ENCODE measurements at places on chromosomes 7 and 10.

- no peak for DNase-seq
These were observed 93.8 kb downstream of the C1GALT1 start for GRCh38 chr7:7276161-7276560.

- peak; percentile 100 for DNase-seq
These were observed 19.5 kb upstream of the PPP1R3C start for GRCh38 chr10:91652364-91652763.

GRCh38 chr7:154862153-154862791 lies 140.7 kb downstream of the PAXIP1 start:
- no peak for DNase-seq

DNA sequence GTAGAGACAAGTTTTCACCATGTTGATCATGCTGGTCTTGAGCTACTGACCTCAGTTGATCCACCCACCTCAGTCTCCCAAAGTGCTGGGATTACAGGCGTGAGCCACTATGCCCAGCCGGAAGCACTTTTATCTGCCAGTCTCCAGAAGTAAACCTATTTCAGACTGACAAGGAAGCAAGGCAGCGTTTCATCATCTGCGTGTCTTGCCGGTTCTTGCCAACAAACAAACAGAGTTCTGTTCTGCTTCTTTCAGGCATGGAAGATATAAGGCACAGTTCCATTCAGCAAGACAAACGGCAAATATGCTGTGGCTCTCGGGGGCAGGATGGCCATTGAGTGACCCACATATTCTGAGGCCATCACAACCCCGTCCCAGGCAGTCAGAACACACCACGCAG lies 15.5 kb upstream of the LARP4B start:
- no peak for DNase-seq

- peak; percentile 24 for DNase-seq
These were observed 219.6 kb downstream of the PTEN start for GRCh38 chr10:88082806-88083596.

DNA sequence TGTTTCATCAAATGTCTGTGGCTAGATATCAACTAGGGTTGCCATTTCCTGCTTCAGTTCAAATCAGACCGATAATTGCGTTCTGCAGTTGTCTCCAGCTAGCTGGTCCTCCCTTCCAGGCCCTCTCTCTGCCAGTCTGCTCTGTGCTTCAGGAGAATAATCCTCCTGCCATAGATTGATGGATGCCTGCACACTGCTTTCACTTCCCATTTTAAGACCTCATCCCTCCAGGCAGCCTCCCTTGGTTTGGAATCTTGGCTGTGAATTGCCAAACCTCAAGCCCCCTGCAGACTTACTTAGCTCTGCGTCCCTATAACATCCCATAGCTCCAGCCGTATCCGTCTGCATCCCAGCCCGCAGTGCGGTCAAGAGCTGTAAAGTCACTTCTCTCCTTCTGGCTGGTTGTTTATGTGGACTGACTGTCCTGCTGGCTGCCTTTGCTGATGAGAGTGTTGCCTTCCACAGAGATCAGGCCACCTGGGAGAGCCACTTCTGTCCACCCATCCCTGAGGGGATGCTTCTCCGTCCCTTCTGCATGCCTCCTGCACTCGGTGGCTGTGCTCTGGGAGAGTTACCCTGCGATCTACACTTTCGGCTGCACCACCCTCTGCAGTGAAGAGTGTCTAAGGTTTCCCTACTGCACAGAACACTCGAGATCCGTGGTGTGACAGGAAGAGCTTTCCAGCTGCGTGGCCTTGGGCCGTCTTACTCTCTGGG lies 22.4 kb upstream of the KLF6 start:
- no peak for DNase-seq

GRCh38 chr10:31977440-31978155 lies 49.0 kb upstream of the ARHGAP12 start:
- DNase-seq, result peak; percentile 68

DNA sequence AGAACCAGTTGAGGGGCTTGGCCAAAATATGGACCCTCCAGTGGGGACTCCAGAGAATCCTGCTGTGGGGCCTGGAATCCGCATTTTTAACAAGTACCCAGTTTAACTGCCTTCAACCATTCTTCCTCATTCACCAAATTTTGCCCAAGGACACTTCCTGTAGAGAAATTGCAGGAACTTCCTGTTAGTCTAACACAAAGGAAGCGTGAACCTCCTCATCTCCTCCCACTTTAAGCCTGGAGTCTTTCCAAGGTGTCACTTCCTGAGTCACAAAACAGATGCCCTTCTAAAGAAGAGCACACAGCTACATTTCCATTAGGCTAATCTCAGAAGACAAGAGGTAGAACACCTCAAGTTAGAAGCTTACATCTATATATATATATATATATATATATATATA lies 188.4 kb downstream of the PPP1R17 start:
- peak; percentile 72 for DNase-seq

GRCh38 chr7:53800746-53801145 lies 741.4 kb upstream of the VSTM2A start:
- no peak for DNase-seq

- no peak for DNase-seq
These were observed 1.0 kb upstream of the CYP2W1 start for GRCh38 chr7:981793-982510.

- DNase-seq, result no peak
These were observed 42.2 kb upstream of the OPALIN start for GRCh38 chr10:96401036-96401435.

- peak; percentile 54 for DNase-seq
These were observed 11.6 kb upstream of the SVIL start for GRCh38 chr10:29646238-29646902.

GRCh38 chr10:31374146-31374696 lies 55.2 kb downstream of the ZEB1 start:
- DNase-seq, result peak; percentile 39

GRCh38 chr10:93745408-93746065 lies 12.2 kb upstream of the LGI1 start:
- DNase-seq, result peak; percentile 64

GRCh38 chr10:115974816-115975430 lies 298.1 kb downstream of the GFRA1 start:
- no peak for DNase-seq

- DNase-seq, result peak; percentile 99
These were observed 80.7 kb upstream of the EMX2 start for GRCh38 chr10:117461766-117462423.

DNA sequence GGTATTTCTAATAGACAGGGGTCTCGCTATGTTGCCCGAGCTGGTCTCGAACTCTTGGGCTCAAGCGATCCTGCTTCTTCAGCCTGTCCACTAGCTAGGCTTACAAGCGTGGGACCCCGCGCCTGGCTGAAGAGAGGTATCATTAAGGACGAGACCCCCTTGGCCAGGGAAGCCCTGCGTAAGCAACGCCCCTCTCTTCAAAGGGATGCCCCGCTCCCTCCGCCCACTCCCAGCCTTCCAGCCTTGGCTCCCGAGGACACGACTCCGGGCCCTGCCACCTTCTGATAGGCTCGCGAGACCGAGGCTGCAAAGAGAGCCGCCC lies 220 bp upstream of the ZKSCAN5 start:
- DNase-seq, result no peak
